Activated naive CD8-positive, alpha-beta T cell treated with anti-CD3 and anti-CD28 coated beads, Interleukin-2, amount 50 U/mL, for 24 hours (primary cell): ENCODE measurements at places on chromosomes 2 and 18.
A peak's percentile ranks its signal among the peaks of the same experiment; 100 is the strongest.

DNA sequence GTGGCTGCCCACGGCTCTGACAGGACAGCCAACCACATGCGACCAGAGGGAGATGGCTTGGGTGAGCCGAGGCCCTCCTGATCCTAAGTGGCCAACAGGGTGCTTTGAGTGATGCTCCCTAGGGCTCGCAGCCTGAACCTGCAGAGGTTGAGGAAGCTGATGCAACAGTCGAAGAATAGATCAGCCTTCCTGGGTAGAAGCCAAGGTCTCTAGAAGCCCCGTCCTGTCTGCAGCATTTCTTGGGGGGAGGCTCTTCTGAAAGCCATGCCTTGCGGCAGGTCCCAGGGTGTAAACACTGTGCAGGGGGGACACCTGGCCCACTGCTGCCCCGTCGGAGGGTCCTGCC is 136.4 kb downstream of the HDAC4 start:
- DNase-seq = no peak

- no peak for DNase-seq
Measured at GRCh38 chr2:129056309-129056958, 737.8 kb upstream of the HS6ST1 start.

- DNase-seq = no peak
Measured at GRCh38 chr2:160813506-160813858, 319.9 kb upstream of the RBMS1 start.

DNA sequence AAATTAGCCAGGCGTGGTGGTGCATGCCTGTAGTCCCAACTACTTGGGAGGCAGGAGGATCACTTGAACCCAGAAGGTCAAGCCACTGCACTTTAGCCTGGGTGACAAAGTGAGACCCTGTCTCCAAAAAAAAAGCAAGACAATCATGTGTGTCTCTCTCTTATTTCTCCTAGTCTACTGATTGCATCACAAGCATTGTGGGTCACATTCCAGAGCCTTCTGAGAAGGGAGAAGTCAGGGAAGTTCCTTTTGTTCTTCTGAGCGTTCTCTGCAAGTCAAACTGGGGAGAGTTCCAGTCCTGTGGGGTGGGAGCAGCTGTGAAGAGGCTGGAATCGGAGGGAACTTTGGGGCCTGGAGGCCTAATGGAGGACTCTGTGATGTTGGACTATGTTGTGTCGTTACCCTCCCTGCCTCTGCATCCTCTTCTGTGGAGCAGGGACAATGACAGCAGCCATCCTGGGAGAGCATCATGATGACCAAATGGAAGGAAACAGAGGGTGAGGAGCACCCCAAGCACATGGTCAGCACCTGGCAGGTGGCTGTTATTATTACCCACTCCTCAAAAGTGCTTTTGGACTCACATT is 115.4 kb downstream of the MRO start:
- no peak for DNase-seq

GRCh38 chr2:109256111-109256510 is 127.1 kb downstream of the SH3RF3 start:
- no peak for DNase-seq

GRCh38 chr2:165562233-165562632 is 92.7 kb downstream of the CSRNP3 start:
- no peak for DNase-seq

DNA sequence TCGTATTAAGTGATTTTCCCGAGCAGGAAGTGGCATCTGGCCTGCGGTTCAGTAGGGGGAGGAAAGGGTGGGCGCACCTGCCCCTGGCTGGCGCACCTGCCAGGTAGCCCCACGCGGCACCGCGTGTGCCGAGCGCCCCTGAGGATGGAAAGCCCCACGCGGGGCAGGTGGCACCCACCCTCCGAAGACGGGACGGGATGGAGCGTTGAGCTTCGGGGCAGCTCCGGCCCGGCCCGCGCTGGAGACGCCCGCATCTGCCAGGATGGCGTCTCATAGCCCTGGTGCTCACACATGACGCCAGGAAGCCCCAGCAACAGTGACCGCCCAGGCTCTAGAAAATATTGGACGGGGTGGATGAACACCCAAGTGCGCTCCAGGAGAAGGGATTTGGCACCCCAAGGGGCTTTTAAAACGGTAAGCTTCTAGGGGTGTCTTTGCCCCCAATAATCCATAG is 2.5 kb upstream of the NFATC1 start:
- no peak for DNase-seq

- no peak for DNase-seq
Measured at GRCh38 chr2:98140210-98140609, 53.2 kb downstream of the VWA3B start.

- DNase-seq = no peak
Measured at GRCh38 chr2:43417300-43417699, 178.5 kb downstream of the THADA start.

DNA sequence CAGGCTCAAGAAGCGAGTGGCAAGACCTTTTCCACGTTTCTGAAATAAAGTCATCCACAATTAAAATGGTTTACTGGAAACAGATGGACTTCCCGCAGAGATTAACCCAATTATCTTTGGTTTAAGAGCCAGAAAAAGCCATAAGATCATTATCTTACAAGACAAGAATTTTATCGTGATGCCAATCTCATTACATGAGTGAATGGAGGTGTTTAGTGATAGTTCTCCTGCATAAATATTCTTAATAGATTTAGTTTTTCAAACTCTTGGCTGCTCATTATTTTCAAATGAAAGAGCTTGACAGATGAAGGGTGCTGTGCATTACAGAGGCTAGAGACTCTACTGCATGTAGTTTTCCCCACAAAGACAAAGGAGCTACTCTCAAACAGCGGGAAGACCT is 1028.4 kb upstream of the PIK3C3 start:
- no peak for DNase-seq

DNA sequence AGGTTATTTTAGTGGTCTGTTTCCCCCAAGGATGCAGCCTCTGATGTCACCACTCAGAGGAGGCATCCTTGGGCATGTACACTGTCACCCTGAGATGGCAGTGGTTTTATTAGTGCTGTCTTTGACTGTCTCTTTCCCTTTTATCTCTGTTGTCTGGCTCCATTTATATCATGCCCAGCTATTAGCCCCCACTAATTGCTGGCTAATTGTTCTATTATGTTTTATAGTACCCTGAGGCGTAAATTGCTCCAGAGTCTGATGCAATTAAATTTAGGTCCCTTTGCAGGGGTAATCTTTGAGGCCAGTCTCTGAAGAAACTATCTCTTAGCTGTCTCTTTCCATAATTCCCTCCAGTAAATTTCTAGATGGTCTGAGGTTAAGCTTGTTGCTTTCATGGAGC is 301.0 kb upstream of the KLHL29 start:
- DNase-seq = no peak

DNA sequence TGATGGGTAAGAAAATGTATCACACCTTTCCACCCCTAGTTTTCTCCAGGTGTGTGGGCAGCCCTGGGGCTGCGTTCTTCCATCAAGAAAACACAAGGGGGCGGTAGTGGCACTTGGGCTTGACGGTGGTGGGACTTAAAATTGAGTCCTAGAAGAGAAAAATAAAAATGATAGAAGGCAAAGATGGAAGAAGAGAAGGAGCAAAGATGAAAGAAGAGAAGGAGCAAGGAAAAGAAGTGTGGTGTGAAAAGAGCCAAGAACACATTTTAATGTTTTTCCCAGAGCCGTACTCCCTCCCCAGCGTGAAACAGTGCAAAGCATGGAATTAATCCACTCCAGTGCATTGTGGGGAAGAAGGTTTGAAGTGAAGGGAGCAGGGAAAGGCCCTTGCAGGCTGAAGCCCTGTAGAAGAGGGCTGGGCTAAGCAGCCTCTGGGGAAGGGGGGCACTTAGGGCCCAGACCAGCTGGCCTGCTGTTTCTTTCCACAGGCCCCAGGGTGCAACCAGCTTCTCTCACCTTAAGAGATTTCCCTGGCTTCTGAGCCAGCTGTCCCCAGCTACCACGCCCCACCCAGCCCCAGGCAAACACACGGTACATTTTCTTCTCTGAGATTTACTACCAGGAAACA is 256.8 kb downstream of the RNF152 start:
- DNase-seq = peak; percentile 27

GRCh38 chr2:239380831-239381708 is 19.8 kb downstream of the HDAC4 start:
- DNase-seq = peak; percentile 55

- no peak for DNase-seq
Measured at GRCh38 chr2:98452396-98453027, 7.9 kb downstream of the INPP4A start.
